ENCODE measurements at places on chromosomes 6 and 20.

- DNase-seq: no peak
Measured at GRCh38 chr6:33688006-33688405, 23.5 kb downstream of the UQCC2 start.

- peak; percentile 49 for DNase-seq
Measured at GRCh38 chr6:42315991-42316970, 98.6 kb upstream of the MRPS10 start.

DNA sequence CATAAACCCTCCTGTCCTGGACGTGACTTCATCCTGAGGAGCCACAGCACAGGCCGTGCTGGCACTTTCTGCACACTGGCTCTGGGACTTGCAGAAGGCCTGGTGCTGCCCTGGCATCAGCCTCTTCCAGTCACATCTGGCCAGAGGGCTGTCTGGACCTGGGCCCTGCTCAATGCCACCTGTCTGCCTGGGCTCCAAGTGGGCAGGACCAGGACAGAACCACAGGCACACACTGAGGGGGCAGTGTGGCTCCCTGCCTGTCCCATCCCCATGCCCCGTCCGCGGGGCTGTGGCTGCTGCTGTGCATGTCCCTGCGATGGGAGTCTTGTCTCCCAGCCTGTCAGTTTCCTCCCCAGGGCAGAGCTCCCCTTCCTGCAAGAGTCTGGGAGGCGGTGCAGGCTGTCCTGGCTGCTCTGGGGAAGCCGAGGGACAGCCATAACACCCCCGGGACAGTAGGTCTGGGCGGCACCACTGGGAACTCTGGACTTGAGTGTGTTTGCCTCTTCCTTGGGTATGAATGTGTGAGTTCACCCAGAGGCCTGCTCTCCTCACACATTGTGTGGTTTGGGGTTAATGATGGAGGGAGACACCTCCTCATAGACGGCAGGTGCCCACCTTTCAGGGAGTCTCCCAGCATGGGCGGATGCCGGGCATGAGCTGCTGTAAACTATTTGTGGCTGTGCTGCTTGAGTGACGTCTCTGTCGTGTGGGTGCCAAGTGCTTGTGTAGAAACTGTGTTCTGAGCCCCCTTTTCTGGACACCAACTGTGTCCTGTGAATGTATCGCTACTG, 22.0 kb upstream of the PYGB start:
- DNase-seq: no peak

DNA sequence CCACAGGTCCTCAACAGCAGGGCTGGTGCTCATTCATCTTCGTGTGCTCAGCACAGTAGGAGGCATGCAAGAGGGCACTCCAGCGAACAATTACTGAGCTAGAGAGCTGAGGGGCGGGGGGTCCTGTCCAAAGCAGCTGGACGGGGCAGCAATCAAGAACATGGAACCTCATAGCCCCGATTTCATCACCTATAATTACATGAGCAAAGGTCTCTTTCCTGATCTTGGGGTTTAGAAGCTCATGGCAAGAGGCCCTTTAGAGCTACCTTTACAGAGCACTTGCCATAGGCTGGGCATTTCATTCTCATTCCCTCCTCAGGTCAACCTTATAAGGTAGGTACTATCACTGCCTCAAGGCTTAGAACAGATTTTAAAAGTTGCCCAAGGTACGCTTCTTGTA, 10.4 kb downstream of the MOCS1 start:
- DNase-seq: no peak

- DNase-seq: no peak
Measured at GRCh38 chr6:155351273-155352129, 37.2 kb upstream of the TFB1M start.

- DNase-seq: no peak
Measured at GRCh38 chr6:138113588-138114210, 6.5 kb upstream of the PERP start.

DNA sequence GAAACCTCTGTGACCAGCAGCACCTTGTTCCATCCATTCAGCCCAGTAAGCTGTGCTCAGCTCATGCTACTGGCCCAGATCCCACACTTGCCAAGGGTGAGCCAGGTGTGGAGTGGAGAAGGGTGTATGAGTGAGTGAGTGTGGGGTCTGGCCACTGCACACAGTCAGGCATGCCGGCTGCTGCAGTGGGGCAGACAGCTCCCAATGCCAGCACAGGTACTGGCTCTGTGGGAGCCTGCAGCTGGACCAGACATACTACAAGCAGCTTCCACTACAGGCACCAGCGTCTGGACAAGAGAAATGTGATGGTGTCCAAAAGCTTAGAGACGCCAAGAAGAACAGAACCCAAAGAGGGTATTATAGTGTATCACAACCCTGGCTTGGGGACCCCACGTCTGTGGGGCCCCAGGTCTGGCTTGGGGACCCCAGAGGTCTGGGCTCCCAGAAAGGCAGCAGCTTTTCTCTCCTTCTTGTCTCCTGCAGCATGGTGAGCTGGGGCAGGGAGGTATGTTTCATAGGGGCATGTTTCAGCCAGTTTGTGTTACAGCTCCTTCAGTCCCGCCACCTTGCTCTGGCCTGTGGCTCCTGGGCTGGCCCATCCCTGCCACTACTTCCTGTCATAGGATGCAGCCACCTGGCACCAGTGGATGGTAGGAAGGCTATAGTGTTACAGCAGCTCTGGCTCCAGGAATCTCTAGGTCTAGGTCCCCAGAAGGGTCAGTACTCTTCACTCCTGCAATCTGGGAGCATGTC, 152.4 kb upstream of the HSF2 start:
- no peak for DNase-seq

DNA sequence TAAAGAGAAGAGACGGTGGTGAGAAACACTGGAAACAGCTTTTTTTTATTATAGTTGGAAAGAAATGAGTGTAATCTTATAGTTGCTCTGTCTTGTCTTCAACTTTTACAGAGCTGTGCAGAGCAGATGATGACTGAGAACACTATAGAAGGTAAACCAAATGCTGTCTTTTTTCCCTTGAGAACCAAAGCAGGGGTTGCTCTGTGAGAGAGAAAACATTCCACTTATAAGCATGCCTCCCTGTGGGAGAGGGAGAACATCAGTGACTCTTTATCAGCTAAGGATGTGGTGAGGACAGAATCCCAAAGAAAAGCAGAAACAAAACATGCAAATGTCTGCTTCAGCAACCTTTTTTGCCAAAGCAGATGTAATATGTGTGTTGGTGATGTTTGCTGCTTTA, 179.3 kb upstream of the HDDC2 start:
- no peak for DNase-seq

DNA sequence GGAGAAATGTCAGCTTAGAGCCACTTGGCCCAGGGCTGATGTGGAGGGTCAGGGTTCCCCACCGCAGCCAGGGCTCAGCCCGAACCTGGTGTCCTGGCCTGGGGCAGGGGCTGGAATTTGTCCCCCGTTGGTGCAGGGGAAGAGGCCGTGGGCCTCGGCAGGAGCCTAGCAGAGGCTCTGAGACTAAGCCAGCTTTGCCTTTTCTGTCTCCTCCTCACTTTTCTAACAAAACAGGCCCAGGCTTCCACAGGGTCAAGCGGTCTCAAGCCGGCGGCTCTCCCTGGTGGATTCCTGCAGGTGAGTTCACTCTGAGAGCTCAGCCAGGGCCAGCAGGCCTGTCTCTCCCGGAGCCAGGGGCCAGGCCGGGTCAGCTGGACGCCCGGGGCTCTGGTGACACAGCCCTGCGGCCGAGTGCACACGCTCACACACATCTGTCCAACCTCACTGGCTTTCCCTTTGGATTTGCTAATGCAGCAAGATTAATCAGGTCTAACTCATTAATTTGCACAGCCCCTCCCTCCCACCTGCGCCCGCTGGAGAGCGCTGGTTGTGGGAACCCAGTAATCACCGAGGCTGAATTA, 2.9 kb upstream of the CHRNA4 start:
- no peak for DNase-seq
